ENCODE measurements at places on chromosomes 11 and 22. TPM values are rescaled to one million over a fixed set of nuclear protein-coding genes. Genes with fewer than 3 reads are reported as not detected.

DNA sequence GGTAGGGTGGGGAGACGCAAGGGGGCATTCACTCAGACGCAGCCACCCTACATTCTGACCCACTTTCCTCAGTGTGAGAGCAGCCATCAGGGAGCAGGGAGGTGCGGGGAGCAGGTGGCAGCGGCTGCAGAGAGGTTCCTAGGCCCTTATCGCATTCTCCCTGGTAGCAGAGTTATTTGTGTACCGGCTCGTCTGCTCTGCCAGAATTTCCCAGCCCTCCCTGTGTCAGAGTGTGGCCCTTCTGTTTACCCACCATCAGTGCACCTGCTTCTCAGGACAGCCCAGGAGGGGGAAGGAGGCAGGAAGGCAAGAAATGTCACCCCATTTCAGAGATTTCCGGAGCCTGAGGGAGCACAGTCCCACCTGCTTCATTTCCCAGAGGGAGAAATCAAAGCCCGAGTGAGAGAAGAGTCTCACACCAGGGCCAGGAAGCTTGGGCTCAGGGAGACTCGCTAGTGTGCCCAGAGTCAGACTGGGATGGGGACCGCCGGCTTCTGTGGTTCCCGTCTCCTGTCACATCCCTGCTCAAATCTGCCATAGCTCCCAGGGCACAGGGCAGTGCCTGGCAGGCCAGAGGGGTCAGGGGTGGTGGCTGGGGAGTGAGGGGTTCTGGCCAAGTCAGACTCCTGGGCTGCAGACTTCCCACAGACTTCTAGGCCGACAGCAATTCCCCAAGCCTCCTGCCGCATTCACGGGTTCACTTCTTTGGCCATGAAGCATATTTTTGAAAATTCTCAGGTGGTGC lies 49.7 kb downstream of the ARRB1 start:
- no peak for DNase-seq

GRCh38 chr22:24687322-24687721 lies 84.3 kb downstream of the GGT1 start:
- no peak for DNase-seq

Gene GGTLC2
- total RNA-seq, result not detected

DNA sequence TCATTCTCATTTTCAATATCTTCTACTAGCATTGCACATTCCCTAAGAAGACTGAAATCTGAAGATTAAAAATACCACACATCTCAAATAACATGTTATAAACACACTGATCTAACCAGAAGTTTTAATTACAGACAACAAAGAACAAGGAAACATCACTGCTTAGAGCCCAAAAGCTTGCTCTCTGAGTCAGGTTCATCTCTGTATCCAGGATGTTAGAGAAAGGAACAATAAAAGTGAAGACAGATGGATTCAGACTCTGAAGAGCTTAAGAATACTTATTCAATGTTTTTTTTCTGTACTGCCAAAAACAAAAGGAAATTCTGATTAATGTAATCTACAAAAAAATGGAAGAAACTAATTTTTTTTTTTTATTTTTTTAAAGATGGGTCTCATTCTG lies 16.5 kb downstream of the RDX start:
- no peak for DNase-seq

Gene PRG3
- not detected for total RNA-seq

DNA sequence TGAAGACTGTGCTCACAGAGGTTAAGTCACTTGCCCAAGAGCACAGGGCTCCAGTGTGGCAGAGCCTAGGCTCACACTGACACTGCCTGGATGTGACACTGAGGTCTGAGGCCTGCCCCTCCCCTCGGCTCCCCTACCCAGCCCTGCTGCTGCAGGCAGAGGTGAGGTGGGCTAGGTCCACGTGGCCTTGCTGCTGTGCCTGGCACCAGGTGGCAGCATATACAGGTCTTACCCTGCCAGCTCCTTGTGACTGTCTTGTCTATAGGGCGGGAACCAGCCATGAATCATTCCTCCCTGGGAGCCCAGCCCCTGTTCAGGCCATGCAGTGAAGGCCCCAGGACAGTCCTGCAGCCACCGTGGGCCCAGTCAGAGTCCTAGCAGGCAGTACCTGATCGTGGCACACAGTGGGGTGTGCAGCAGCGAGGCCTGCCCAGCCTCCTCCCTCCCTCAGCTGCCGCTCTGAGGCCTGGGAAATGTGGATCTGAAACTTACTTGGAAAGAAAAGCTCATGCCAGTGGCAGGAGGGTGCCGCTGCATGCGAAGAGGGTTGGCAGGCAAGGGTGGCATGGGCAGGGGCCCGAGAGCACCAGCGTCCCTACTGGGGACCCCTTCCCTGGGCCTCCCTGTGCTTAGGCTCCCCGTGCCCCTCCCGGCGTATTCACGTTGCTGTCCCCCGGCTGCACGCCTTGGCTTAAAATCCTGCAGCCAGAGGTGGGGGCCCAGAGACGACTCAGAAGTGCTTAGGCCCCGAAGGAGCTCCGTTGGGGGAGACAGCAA lies 1.2 kb upstream of the CERK start:
- no peak for DNase-seq

Gene RNF26
- 37.6 TPM for total RNA-seq

GRCh38 chr11:99534812-99535211 lies 514.1 kb downstream of the CNTN5 start:
- no peak for DNase-seq

Gene OR10G7
- not detected for total RNA-seq

DNA sequence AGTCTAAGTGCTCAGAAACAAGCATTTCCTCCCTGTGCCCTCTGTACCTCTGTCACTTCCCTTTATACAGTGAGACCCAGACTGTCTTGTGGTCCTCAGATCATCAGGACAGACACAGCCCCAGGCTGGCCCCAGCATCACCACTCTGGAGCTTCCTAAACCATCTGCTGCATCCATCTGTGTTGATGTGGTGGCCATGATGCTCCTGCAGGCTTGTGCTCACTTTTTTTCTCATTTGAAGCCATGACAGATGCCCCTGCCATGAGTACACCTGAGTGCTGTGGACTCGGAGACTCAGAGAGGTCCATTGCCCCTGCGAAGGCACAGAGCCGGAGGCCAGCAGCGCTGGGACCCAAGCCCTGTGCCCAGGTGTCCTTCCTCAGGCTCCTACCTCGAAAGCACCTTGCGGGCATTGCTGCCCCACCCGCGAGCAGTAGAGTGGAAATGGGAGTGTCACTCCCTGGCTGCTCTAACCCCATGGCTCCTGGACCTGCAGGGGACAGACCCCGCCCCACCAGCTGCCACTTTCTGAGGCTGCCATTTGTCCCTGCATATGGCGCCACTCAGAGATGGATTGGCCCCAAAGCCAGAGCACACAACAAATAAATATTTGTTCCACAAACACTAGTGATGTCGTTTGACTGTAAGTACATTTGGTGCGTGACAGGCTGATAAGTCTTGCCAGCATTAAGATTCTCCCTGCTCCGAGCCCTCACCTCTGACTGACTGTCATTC lies 593.5 kb downstream of the TBC1D22A start:
- no peak for DNase-seq

GRCh38 chr11:1660111-1660867 lies 30.7 kb downstream of the KRTAP5-5 start:
- DNase-seq, result peak; percentile 50

Gene NPAS4
- 0.09 TPM for total RNA-seq

Gene SGSM1
- total RNA-seq, result 0.19 TPM
